T-helper 17 cell (primary cell): ENCODE measurements at places on chromosomes 12 and 14.

- DNase-seq = no peak
Observed at GRCh38 chr14:81516986-81517797, 16.5 kb downstream of the SEL1L start.

DNA sequence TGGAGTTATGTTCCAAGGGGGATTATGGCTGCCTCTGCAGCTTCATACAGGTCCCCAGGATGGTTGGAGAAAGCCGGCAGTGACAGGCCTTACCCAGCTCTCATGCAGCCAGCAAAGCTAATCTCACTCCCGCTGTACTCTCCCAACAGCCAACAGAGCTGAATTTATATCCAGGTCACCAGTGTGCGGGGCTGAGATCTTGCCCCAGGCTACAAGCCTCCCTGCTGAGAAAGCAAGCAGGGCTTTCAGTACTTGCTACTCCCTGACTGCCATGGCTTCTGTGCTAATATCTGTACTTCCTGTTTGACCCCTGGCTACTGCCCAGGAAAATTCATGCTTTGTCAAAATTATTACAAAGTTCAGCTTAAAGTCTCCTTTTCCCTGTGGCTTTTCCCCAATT lies 92.9 kb downstream of the ATP23 start:
- DNase-seq = no peak

DNA sequence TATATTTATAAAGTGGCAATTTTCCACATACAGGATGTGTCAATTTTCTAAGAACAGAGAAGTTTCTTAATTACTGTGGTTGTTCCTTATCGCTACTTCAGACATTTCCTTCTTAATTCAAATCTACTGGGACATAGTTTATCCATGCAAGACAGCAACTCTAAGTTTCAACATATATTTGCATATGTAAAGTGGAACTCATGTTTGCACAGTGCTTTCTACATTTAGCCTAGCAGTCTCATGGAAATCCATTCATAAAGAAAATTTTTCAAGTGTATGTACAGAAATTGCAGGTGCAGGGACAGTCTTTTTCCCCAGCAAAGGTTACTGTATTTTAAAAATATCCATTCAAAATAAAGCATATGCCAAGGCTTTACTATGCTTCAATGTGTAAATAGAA lies 956.7 kb upstream of the SEL1L start:
- no peak for DNase-seq

DNA sequence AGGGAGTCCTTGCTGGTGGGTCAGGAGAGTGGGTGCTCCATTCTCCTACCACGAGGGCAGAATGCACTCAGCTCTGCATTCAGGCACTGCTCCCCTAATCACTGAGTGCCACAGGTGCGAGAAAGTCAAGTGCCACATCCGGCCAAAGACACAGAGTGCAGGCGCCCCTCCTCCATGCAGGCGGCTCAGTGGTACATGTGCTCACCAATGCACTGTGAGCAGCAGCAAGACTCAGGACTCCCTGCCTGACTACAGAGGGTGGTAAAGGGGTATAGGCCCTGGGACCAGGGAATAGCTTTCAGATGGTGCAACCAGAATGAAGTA lies 32.9 kb downstream of the ZFYVE21 start:
- no peak for DNase-seq

GRCh38 chr12:1859643-1860042 lies 39.3 kb downstream of the LRTM2 start:
- no peak for DNase-seq

DNA sequence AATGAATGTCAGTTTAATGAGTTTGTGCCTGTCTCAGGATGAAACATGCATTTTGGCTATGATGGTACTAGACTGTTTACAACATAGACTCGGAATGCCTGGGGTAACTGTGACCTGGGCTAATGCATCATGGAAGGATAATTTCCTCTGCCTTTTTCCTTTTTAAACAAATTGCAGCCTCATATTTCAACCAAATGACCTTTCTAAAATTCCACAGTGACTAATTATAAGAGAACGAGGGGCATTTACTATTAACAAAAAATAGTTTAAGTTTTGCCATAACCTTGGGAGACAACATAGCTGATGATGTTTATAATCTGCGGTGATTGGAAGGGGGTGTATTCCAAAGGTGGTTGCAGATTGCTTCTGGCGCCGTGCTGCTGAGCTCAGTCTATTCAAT lies 1140.5 kb downstream of the GALC start:
- no peak for DNase-seq

DNA sequence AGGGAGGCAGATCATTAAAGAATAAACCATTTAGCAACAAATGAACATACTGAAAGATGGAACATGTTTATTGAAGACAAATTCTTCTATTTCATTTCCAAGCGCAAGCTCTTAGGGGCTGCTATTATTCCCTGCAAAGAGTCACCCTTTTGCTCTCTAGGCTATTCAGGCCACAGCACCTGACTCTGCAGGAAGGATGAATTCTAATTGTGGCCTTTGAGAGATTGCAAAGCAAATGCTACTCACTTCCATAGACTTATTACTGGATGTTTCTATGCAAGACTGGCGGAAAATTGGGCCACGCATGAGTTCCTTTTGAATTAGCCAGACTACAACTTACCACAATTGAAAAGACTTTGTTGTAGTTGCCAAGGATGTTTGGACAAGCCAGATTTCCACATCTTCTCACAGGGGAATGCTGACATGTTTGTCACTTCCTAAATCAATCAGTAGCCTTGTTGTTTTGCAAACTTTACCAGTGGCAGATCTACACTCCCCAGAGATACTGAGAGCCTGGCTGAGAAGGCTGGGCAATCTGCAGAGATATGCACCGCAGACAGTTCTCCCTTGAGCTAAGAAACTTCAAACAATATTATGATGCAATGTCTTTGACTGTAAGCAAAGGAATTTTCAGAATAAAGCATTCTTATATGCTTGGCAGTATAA lies 334.3 kb upstream of the SYT1 start:
- DNase-seq = no peak

GRCh38 chr14:28780843-28781820 lies 14.5 kb downstream of the FOXG1 start:
- DNase-seq = no peak

GRCh38 chr12:54035568-54036264 lies 2.9 kb downstream of the HOXC5 start:
- no peak for DNase-seq

DNA sequence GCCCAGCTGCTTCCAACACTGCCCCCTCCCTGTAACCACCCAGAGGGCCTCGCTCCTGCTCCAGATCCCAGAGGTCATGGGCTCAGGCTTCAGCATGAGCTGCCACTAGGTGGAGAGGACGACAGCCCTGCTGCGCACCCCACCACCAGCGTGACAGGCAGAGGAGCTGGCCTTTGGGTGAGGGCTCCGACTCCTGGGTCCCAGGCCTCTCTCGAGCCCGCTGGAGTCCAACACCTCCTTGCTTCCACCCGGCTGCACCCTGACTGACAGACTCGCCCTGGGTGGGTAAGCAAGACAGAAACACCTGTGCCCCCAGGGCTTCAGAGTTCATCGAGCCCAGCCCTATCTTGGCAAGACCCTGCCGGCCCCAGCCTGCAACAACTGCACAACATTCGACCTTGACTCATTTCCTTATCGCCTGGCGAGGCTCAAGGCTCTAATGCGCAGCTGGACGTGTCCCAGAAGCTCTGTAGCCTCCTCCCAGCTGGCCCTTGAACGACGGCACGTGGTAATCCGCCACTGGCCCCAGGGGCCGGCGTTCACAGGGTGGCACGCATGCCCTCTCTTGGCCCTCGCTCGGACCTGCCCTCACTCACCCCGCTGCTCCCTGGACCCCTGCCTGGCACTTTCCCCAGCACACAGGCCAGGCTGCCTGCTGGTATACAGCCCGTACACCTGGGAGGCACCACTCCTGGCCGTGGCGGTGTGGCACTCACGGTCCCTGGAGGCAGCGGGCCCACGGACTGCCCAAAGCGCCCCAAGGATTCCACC lies 28.0 kb downstream of the VPS37B start:
- no peak for DNase-seq

DNA sequence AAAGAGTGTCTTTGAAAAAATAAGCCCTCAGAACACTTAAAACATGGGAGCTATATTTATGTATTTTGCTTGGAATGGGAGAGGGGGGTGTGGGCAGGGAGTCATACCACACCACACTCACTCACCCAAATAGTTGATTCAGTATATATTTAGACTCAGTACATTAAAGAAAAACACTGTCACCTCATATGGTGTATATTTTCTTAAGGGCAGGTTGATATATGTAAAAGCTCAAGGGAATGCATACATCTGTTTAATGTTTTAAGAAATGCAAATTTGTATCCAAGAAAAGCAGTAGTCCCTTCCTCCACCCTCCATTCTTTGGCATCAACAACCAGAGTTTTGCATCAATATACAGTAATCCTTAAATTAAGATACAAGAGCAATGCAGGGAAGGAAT lies 1.4 kb downstream of the NFYB start:
- DNase-seq = no peak

DNA sequence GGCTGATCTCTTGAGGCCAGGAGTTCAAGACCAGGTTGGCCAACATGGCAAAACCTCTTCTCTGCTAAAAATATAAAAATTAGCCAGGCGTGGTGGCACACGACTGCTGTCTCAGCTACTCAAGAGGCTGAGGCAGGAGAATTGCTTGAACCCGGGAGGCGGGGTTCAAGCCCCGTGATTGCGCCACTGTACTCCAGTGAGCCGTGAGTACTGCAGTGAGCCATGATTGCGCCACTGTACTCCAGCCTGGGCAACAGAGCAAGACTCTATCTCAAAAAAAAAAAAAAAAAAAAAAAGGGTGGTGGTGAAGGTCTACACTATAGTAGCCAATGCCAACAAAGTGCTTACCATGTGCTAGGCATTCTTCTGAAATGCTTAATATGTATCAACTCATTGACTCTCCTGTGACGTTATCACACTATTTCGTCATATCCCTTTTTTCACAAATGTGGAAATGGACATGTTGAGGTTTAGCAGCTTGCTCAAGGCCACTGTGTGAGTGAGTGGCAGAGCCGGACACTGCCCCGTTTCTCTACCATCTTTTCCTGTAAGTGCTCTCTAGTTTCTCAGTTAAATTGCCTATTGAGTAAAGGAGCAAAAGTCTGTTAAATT lies 59.6 kb downstream of the GNS start:
- no peak for DNase-seq

GRCh38 chr14:29354486-29354885 lies 573.2 kb downstream of the PRKD1 start:
- no peak for DNase-seq

DNA sequence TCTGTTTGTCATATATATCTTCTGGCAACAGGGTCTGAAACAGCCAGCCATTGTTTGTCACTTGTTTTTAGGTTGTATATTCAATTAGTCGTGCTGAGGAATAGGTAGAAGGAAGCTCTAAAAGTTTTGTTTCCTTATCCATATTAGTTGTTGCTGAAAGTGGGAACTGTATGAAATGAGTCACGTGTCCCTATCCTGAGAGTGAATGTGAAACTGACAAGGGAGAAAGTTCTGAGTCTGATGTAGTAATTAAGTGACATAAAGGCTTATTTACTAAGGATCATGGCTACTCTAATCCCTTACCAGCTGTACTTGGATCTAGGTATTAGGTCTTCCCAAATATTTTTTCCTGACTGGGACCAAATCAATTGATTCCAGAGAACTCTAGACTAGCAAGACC lies 16.4 kb downstream of the FAM234B start:
- no peak for DNase-seq

- no peak for DNase-seq
Observed at GRCh38 chr14:54650331-54650958, 83.5 kb downstream of the SAMD4A start.

- no peak for DNase-seq
Observed at GRCh38 chr12:45354399-45354798, 138.5 kb downstream of the ANO6 start.

DNA sequence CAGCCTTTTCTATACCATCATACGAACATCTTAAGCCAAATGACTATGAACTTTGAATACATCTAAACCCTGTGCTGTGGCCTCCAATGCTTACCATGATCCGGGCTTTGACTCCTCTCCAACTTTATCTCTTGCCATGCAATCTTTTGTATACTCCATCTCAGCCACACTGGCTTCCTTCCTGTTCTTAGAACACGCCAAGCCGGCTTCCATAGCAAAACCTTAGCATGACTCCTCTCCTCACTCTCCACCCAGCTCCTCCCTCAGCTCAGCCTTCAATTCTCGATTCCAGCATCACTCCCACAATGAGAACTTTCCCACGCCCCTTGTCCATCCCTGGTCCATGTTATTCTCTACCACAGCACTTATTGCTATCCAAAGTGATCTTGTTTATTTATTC lies 228.3 kb downstream of the NTF3 start:
- DNase-seq = no peak

DNA sequence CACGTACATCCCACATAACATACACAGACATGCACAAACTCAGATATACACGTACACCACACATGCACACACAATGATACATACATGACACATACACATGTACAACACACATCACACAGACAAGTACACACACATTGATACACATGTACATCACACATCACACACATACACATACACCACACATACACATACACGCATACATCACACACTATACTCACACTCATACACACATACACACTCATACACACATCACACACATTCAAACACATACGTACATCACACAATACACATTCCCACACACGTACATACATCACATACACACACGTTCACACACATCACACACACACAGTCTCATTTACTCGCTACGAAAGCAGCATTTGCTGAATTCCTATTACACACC lies 4.5 kb downstream of the ZNF605 start:
- DNase-seq = no peak

GRCh38 chr12:16198884-16199283 lies 78.6 kb downstream of the SLC15A5 start:
- DNase-seq = no peak

DNA sequence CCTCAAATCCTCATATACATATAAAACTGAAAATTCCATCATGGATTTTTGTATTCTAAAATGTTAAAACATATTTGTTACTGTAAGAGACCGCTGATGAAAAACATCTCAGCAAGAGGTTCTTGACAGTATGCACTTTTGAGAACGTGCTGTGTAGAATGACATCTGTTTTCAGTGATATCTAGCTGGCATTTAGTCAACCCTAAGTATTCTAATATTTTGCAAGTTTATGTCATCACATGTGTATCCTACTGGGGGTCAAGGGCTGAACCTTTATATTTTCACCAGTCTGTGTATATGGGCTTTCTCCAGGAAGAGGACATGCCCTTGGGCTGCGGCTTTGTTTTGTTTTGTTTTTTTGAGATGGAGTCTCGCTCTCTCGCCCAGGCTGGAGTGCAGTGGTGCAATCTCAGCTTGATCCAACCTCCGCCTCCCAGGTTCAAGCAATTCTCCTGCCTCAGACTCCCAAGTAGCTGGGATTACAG lies 22.0 kb upstream of the YARS2 start:
- DNase-seq = no peak

- DNase-seq = no peak
Observed at GRCh38 chr12:94186278-94187241, 38.2 kb downstream of the PLXNC1 start.

GRCh38 chr14:75143761-75144527 lies 17.1 kb upstream of the NEK9 start:
- DNase-seq = no peak

GRCh38 chr14:25431211-25432076 lies 381.5 kb upstream of the STXBP6 start:
- no peak for DNase-seq

- DNase-seq = no peak
Observed at GRCh38 chr12:18250313-18250916, 10.9 kb upstream of the PIK3C2G start.

GRCh38 chr14:104926619-104927431 lies 2.1 kb downstream of the PLD4 start:
- DNase-seq = no peak
